Stimulated activated naive B cell treated with anti-CD40 and anti-IgM and Interleukin-4, amounts not matched to agents 10 μg/mL and 1 μg/mL and 100 μg/mL, for 72 hours (primary cell): ENCODE measurements at places on chromosomes 5 and 9.

DNA sequence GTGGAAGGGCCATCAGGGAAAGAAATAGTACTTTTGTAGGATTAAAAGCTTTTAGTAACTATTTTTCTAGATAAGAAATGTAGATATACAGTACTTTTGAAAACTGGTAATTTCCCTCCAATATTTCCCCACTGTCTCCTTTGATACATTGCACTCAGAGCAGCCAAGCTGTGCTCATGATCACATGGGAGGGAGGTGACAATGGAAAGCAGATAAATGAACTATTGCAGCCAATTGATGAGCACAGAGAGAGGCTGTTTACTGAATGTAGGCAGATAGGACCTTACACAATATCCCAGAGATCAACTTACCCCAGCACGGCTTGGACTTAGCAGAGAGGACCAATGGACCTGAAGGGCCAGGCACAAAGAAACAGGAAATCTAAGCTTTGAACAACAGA lies 178.0 kb upstream of the NREP start:
- no peak for DNase-seq

- DNase-seq = no peak
These were observed 26.2 kb downstream of the PITX1 start for GRCh38 chr5:135007749-135008363.

GRCh38 chr5:56479696-56480077 lies 246.6 kb upstream of the ANKRD55 start:
- no peak for DNase-seq

DNA sequence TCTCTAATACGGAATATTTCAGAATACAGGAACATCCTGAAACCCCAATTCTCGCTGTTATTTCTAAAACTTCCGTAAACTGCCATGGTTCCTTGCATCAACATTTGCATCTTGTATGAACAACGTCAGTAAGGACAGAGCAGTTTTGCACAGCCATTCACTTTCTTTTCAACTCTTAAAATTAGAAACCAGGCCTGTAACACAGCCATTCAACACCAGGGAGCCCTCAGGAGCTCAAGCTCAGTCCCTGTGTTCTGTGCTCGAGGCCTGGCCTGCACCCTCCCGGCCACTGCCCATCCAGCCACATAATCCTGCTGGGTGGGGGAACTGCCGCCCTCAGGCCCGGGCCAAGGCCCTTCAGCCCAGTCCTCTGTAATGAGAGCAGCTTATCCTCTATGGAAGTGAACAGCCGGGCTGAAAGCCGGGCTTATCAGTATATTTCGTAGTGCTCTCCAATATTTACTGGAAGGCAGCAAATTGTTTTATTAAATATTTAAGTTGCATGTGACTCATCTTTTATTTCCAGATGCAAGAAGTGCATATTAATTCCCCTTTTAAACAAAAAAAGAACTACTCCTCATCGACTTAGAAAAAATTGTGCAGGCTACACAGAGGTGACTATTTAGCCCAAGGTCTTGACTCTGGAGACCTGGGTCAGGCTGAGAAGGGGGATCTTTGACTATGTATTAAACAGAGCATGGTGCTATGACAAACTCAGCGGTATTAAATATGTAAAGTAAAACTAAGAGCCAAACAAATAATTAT lies 33.2 kb upstream of the SLC6A3 start:
- DNase-seq = no peak

GRCh38 chr9:8071445-8071798 lies 271.8 kb upstream of the DMAC1 start:
- no peak for DNase-seq

GRCh38 chr9:13750639-13751038 lies 471.1 kb upstream of the MPDZ start:
- no peak for DNase-seq
